T-cell (primary cell): ENCODE measurements at places on chromosomes 3 and 15.

DNA sequence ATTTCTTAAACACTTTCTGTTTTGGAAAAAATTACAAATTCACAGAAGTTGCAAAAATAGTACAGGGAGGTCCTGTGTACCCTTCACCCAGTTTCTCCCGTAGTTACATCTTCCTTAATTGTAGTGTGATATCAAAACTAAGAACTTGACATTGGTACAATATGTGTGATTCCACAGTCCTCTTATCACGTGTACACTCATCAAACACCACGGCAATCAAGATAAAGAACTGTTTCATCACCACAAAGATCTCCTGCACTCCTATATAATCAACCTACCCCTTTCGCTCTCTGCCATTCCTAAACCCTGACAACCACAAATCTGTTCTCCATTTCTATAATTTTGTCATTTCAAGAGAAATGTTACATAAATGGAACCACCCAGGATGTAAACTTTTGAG lies 31.4 kb downstream of the POMGNT2 start:
- DNase-seq: no peak

- no peak for DNase-seq
These were observed 25.0 kb downstream of the USP13 start for GRCh38 chr3:179677884-179678283.

DNA sequence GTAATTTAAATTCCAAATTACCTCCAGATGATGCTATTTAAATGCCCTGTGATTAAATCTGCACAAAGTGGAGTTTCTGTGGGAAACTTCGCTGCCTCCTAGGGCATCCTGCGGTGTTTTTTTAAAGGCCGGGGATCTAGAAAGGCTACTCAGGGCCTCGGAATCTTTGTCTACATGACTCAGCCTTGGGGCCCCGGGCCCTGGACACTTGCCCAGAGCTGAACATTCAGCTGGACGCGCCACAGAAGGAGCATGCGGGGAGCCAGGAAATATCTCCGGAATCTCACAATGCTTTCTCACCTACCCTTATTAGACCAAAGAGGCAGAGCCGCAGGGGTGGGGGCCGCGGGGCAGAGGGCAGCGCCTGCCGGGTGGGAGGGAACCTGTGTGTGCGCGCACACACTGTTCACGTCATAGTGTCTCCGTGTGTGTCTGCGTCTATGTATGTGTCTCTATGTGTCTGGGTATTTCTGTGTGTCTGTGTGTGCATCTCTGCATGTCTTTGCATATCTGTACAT lies 145.5 kb upstream of the TPM1 start:
- no peak for DNase-seq

DNA sequence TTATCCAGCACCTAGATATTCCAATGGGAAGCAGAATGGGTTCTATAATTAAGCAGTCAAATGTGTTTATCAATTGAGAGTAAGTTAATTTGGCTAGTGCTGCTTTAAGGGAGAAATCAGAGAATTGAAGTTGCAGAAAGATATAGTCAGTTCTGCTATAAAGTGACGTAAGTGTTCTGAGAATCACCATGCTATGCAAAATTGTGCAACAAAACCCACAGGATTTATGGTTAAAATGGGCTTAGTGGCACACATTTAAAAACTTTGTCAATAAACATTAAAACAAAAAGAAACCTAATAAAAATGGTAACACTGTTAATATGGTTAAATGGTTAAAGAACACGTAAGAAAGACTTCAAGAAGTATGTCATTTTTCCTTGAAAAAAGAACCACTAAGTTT lies 74.5 kb downstream of the TMEM108 start:
- no peak for DNase-seq

DNA sequence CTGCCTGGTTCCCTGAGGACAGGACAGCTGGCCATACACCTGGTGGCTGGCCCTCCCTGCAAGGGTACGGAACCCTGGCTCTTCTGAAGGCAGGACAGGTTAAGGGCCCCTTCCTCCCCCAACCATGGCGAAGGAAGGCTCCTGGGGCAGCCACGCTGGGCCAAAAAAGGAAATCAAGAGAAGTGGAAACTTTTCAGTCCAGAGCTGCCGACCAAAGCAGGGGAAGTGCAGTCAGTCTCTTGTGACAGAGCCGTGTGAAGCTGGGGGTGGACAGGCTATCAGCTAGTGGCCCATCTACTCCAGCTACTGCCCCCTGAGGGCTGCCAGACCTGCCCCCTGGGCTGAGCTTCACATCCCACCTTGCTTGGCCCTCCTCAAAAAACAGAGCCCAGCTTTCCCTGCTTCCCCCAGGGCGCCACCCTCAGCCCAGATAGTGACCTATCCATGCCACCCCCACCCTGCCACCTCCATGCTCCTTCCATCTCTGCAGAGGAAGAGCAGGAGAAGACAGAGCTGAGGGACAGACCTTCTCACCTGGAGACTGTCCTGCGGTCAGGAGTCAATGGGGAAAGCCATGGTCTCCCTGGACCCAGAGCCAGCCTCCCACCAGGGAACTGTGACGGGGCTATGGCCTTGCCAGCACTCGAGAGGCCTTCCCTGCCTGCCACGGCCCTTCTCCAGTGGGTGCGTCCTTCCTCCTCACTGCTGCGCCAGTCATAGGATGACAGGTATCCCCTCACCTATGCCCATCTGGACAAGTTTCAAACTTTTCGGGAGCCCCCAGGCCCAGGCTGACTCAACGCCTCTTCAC lies 4.6 kb downstream of the SEMA7A start:
- no peak for DNase-seq

- no peak for DNase-seq
These were observed 83.5 kb downstream of the C3orf70 start for GRCh38 chr3:185069037-185070030.

- DNase-seq: no peak
These were observed 96.9 kb downstream of the HMG20A start for GRCh38 chr15:77517579-77517978.

- DNase-seq: no peak
These were observed 76.6 kb downstream of the NEDD4 start for GRCh38 chr15:55916666-55917409.

GRCh38 chr15:99058421-99058870 lies 46.4 kb upstream of the SYNM start:
- DNase-seq: no peak

DNA sequence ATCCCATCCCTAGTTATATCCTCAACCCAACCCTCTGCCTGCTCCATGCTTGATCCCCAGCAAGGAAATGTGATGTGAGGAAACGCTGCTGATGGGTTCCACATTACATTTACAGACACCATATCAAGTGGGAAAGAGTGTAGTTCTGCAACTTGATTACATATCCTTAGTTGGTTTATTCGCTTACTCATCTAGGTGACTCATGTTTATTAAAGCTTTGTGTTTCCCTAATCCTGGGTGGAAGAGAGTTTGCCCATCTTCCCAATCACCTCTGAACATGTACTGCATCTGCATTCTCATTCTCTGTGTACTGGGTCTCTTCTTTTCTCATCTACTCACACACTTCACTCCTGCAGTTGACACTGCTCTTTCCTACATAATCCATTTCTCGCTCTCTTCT lies 91.7 kb upstream of the PDZRN3 start:
- no peak for DNase-seq

DNA sequence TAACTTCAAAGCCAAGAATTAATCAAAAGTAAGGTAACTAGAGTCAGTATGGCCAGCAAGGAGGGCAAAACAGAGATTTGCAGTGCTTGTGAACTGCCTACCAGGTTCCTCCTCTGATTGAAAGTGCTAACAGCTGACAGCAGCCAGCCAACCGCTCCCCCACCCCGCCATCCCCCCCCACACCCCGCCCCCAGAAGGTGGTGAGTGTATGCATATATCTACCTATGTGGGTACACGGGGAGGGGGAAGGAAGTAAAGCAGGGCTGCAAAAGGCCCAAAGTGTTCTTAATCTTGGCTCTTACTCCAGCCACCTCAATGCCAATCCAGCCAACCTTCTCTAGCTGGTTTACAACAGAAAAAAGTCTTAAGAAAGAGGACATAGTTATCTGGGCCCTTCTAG lies 50.7 kb downstream of the RAF1 start:
- peak; percentile 16 for DNase-seq

GRCh38 chr3:52213901-52214300 lies 11.5 kb downstream of the TLR9 start:
- DNase-seq: no peak

DNA sequence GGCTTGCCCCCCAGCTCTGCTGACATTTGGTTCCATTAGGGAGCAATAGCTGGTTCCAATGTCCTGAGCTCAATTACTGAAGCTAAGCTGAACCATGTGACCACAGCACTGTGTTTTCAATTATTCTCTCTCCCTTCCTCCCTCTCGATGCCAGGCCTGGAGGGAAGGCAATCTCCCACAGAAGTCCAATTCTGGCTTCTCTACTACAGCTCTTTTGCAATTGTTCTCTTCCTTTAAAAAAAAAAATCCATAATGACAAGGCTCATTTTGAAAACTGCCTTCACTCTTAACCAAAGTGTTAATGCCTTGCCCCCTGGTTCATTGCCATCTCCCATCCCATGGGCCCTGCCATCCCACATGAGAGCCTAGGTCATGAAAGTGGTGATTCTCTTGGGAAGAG lies 24.8 kb downstream of the IL16 start:
- no peak for DNase-seq

DNA sequence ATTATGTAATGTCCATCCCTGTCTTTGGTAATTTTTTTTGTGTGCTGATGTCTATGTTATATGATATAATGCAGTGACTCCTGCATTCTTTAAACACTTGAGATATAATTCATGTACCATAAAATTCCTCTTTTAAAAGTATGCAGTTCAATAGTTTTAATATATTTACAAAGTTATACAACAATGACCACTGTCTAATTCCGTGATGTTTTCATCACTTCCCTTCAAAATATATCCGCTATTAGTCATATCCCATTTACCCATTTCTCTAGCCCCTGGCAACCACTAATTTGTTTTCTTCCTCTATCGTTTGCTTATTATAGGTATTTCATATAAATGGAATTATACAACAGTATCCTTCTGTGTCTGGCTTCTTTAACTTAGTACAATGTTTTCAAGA lies 64.9 kb upstream of the SUCLG2 start:
- no peak for DNase-seq

- no peak for DNase-seq
These were observed 13.6 kb downstream of the ZBED2 start for GRCh38 chr3:111581403-111582119.

DNA sequence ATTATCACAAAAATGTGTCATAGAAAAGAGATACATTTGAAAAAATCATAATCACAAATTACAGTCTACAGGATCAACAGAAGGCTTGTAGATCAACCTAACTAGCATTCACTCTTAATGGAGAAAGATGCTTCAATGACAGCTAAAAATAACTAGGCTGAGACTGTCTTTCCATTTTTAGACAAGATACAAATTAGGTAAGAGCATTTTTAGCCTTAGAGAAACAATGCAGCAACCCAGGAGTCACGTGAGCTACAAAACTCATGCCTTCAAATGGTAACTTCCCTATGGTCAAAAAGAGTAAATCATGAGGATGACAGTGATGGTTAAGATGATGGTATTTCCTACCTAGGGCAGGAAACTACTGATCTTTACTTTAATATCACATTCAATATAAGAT lies 415.4 kb downstream of the MAGI1 start:
- DNase-seq: no peak

DNA sequence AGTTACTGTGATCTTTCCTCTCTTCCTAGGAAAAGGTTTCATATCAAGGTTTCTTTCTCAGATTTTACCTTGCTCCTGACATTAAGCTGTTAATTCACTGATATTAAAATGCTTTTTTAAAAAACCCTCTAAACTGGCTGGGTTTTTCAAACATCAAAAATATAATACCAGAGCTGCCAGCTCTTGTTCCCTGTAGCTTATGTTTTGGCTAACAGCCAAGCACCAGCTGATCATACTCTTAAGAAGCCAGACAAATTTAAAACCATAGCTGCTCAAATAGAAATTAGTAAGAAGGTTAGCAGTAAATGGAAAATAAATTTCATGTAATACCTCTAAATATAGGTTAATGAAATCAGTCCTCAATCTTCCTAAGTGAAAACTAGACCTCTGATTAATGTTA lies 657.5 kb downstream of the GRM7 start:
- no peak for DNase-seq

GRCh38 chr15:70375586-70375985 lies 277.9 kb upstream of the TLE3 start:
- no peak for DNase-seq

GRCh38 chr3:62546266-62546665 lies 172.9 kb upstream of the FEZF2 start:
- no peak for DNase-seq

GRCh38 chr3:70980646-70981170 lies 602.8 kb downstream of the FOXP1 start:
- no peak for DNase-seq

GRCh38 chr15:66149871-66150270 lies 103.7 kb downstream of the MEGF11 start:
- DNase-seq: no peak

GRCh38 chr3:194871864-194872668 lies 186.4 kb downstream of the FAM43A start:
- DNase-seq: no peak

DNA sequence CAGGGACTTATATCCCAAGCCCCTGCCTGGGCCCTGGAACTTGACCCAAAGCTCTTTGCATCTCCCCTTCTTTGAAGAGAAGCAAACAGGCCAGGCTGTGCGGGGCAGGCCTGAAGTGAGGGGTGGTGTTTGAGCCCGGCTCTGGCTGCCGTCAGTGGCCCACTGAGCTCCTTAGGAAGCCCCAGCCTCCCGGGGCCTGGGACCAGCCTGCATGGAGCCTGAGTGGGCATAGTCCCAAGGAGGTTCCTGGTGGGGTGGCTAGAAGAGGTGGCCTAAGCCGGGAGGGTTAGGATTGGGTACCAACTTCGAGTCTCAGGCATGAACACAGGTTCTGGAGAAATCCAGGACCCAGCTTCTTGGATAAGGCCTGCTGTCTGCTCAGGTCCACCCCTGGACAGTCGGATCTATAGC lies 6.4 kb downstream of the TMIE start:
- DNase-seq: no peak

DNA sequence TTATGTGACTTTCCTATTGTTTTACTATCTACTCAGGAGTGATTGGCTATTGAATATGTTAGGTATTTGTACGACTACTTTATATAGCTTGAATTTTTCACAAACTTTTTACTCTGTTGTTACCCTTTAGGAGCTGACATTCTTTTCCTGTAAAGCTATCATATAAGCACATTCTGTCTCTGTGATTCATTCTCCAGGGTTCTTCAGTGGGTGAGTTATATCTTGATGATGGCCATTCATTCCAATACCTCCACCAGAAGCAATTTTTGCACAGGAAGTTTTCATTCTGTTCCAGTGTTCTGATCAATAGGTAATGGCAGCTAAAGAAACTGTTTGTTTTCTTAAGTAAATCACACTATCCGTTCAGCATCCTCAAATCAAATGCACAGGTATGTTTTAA lies 10.1 kb upstream of the CAPN3 start:
- no peak for DNase-seq

DNA sequence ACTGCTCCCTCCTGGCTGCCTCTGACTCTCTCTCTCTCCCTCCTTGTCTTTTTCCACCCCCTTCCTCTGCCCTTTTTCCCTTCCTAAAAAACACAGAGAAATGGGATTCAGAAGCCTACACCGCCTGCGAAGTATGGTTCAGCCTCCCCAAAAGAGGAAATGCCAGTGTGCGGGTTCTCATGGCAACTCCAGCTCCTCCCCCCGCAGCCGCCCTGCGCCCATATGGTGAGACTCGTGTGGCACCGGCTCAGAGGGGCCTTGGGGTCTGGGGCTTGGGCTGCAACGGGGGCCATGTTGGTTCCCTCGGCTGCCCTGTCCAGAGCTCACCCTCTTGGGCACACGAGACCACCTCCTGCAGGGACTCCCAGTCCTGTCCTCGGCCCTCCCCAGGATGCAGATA lies 23.6 kb upstream of the LINGO1 start:
- DNase-seq: no peak

GRCh38 chr15:45637141-45637540 lies 2.3 kb downstream of the SQOR start:
- DNase-seq: no peak
